Ovary (tissue), 10 donors: ENCODE measurements at places on chromosomes 12 and 14. TPM values are rescaled to one million over a fixed set of nuclear protein-coding genes. Genes with fewer than 3 reads are reported as not detected.

ARMH4 gene
- 14.2 TPM for polyA plus RNA-seq

- no peak for DNase-seq
These were observed 437.9 kb downstream of the BCL11B start for GRCh38 chr14:98834119-98834518.

DNA sequence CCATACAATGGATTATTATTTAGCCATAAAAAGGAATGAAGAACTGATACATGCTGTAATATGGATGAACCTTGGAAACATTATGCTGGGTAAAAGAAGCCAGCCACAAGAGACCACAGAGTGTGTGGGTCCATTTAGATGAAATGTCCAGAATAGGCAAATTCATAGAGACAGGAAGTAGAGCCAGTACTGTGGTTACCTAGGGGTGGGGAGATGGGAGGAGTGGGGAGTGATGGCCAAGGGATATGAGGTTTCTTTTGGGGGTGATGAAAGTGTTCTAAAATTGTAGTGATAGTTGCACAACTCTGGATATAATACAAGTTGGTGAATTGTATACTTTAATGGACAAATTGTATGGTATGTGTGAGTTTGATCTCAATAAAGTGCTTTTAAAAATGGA, 18.6 kb downstream of the JDP2 start:
- no peak for DNase-seq

RD3L gene
- not detected for polyA plus RNA-seq

DNA sequence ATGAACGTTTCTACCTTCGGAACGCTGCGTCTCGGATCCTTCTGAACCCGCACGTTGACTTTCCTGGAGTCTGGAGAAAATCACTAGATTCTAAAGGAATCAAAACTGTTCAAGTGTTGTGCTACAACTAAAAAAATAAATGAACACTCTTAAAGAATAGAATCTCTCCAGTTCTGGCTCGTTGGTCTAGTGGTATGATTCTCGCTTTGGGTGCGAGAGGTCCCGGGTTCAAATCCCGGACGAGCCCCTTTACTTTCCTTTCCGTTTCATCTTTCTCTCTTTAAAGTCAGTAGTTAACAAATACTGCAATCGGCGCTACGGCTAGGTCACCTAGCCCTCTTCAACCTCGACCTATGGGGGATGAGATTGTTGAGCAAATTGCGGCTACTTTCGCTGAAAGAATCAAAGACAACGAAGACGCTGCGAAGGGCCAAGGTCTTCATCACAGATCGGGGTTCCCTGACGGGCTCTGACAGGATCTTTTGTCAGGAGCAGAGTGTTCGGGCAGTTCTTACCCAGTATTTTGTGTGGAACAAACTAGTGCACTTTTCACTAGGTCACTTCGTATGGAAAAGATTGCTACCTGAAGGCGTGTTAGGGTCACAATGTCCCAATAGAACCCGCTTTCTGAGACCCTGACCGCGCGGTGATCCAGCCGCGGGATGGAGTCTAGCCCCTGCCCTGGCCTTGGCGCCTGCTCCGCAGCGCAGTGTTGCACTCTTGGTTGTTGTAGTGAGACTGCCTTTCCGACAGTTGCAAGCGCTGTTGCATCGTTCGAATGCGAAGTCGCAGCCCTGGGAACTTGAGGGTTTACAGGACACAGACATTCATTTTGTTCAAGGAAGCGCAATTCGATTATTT, 8.4 kb downstream of the OR6S1 start:
- peak; percentile 64 for DNase-seq

- no peak for DNase-seq
These were observed 69.4 kb downstream of the SLC38A6 start for GRCh38 chr14:61050417-61050816.

DNA sequence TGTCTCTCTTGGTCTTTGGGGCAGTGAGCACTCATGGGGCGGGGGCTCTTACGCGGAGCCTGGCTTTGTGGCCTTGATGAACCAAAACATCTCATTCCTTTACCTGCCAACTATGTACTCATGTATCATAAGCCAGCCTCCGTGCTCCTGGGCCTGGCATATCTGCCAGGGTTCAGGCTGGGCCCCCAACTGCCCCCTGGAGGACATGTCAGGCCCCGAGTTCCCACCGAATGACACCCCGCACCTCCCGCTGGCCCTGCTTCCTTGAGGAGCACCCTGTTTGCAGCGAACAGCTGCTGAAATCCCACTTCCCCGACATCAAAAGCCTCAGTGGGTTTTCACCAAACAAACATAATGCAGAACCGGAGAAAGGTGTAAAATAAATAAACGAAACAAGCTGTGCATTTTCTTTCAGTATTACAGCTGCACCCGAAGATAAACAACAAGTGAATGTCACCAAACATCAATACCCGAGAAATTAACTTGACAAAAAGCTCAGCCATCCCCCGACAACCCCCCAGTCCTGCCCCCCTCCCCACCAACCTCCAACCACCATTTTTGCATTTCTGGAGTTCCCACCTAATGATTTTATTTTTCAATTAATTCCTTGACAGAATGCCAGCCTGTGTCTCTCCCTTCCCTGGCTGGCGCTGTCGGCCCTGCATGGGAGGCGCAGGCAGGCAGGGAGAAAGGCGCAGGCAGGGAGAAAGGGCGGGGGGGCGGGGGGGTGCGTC, 139.2 kb downstream of the RBM19 start:
- no peak for DNase-seq

- no peak for DNase-seq
These were observed 74.2 kb downstream of the TESC start for GRCh38 chr12:117024961-117025480.
